Femur (tissue), 1 donor: ENCODE measurements at places on chromosomes 12 and 14.

- no peak for DNase-seq
Observed at GRCh38 chr12:122381021-122381420, 41.4 kb downstream of the CLIP1 start.

GRCh38 chr12:102956738-102957327 lies 641 bp upstream of the ASCL1 start:
- no peak for DNase-seq

GRCh38 chr12:122422730-122423257 lies 325 bp upstream of the CLIP1 start:
- DNase-seq, result peak; percentile 53

GRCh38 chr12:113961921-113962710 lies 4.0 kb downstream of the RBM19 start:
- DNase-seq, result no peak

- no peak for DNase-seq
Observed at GRCh38 chr14:95208598-95208997, 51.3 kb upstream of the DICER1 start.
